ENCODE measurements at places on chromosomes 6 and 20.

DNA sequence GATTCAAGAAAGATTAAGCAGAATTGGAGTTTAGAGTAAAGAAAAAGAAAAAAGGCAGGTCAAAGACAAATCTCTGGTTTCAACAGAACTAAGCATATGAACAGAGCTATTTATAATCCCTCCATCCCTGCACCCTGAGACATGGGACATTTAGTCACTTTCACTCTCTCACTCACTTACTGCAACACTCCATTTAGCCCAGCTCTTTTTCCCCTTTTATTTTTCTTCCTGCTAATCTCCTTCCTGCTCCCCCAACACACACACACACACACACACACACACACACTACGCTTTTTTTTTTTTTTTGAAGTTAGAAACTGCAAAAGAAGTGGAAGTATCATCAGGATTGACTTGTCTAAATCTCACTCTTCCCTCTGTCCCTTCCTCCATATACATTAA lies 45.1 kb upstream of the TBC1D7 start:
- no peak for DNase-seq

GRCh38 chr6:9924971-9925370 lies 489.9 kb downstream of the TFAP2A start:
- DNase-seq, result no peak

GRCh38 chr6:46466570-46466969 lies 24.7 kb downstream of the RCAN2 start:
- DNase-seq, result no peak

DNA sequence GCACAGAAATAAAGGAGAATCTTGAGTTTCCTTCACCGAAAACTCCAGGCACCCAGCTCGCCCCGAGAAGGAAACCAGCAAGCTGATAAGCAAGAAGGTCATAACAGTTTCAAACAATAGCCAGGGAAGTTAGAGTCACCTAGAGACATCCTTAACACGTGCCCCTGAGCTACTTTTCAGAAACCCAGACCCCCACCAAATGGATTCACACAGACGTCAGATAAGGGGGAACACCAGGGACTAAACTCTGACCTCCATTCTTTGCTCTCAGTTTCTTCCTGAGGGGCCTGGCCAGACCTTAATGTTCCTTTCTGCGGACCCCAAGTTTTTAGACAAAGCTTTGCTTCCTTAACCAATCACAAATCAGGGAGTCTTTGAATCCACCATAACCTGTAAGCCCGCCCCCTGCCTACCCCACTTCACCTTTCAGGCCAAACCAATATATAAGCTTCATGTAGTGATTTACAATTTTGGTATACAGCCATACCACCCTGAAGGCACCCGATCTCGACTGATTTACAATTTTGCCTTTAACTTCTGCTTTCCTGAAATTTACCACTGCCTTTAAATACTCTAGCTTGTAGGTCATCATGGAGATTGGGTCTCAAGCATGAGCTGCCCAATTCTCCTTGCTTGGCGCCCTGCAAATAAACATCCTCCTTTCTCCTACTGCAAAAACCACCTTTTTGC lies 11.7 kb downstream of the SOD2 start:
- no peak for DNase-seq

DNA sequence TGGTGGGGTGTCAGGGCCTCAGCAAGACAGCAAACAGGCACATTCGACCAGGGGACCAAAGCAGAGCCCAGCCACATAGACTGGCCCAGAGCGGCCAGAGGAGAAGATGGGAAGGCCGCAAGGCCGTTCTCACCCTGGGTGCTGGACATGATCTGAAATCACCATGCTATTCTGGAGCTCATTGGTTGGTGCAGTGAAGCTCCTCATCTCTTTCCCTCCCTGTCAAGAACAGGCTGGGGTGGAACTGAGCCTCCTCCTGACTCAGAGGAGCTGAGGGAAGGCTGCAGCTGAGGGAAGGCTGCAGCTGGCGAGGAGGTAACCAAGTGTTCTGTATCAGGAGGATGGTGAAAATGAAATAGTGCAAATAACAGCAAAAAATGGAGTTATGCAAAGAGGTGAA lies 80.0 kb downstream of the AKAP7 start:
- DNase-seq, result no peak

DNA sequence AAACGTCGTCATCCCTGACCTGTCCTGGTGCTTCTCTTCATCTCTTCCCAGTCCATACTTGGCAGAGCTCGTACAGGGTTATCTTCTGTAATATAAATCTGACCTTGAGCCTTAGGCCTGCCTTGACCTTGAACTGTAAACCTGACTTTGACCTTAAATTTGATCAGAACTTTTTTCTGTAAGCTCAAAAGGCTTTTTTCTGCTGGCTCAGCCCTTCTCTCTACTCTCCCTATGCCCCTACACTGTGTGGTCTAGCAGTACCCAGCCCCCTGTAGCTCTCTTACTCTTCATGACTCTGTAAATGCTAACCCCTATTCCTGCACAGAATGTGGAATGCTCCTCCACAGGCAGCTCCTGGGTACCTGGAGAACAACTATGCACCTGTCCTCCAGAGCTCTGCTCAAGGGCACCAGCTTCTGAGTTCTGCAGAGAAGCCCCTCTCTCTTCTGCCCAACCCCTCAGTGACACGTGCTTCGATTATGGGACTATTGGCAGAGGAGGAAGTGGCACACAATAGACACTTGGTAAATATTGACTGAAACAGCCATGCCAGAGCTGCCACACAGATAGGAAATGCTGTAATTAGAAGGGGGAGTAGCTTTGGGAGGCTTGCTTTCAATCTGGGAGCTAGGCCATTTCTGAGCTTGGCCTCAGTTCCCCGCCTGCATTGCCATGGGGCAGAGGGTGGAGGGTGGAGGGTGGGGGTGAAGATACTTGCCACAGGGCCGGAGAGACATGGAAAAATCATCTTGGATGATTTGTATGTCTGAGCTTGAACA lies 15.4 kb downstream of the SNPH start:
- DNase-seq, result no peak

DNA sequence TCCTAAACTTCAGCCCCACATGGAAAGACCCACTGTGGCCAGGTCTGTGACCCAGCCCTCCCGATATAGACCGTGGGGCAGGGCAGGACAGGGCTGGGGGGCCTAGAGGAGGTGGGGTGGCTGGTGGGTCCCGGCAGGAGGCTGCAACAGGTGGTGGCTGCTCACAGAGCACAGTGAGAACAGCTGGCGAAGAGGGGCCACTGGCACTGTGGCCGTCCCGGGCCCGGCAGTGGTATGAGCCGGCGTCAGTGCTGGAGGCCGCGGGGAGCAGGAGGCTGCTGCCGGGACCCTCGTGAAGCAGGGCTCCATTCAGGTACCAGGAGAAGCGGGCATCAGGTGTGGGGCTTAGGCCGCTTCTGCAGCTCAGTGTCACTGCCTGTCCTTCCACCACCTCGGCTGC lies 13.4 kb downstream of the SIGLEC1 start:
- no peak for DNase-seq

- DNase-seq, result no peak
Observed at GRCh38 chr6:133467231-133467981, 226.2 kb downstream of the EYA4 start.

DNA sequence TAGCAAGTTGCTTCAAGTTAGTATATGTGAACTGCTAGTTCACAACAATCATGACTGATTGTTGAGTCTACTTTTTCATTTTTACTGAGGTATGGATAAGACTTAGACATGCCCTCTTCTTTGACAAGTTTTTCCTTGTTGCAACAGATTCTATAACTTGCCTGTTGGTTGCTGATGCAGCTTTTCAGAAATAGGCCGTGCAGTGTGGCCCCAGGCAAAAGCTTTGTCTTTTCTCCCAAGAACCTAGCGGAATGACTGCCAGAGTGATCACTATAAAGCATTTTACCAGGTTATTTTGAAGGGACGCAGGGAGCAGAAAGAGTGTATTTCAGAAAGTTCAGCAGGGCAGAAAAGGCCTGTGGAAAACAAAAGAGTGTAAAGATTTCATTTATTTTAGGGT lies 16.0 kb downstream of the HECA start:
- no peak for DNase-seq

DNA sequence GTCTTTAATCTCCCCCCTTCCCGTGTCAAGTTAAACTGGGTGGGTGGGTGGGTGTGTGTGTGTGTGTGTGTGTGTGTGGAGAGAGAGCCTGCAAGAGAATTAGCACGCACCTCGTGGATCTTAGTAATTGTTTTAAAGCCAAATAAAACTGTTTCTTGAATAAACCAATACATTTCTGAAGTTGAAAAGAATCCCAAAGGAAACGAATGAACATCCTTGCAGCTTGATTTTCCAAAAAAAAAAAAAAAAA lies 381 bp upstream of the BICRAL start:
- DNase-seq, result no peak

GRCh38 chr6:12009876-12010634 lies 2.1 kb upstream of the HIVEP1 start:
- peak; percentile 29 for DNase-seq

DNA sequence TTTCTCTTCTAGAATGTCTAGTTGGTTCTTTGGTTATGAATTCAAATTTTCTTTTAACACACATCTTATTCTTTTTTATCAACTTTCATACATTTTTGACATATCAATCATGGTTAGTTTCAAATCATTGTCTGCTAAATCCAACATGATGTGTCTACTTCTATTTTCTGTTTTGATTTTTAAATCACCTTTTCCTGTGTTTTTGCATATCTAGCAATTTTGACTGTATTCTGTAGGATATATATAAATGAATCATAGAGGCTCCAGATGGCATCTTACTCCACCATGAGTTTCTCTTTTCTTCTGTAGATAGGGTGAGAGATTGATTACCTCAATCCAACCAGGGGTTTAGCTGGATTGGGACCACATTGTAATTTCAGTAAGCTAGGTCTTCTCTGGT lies 34.3 kb upstream of the CARMIL1 start:
- no peak for DNase-seq

DNA sequence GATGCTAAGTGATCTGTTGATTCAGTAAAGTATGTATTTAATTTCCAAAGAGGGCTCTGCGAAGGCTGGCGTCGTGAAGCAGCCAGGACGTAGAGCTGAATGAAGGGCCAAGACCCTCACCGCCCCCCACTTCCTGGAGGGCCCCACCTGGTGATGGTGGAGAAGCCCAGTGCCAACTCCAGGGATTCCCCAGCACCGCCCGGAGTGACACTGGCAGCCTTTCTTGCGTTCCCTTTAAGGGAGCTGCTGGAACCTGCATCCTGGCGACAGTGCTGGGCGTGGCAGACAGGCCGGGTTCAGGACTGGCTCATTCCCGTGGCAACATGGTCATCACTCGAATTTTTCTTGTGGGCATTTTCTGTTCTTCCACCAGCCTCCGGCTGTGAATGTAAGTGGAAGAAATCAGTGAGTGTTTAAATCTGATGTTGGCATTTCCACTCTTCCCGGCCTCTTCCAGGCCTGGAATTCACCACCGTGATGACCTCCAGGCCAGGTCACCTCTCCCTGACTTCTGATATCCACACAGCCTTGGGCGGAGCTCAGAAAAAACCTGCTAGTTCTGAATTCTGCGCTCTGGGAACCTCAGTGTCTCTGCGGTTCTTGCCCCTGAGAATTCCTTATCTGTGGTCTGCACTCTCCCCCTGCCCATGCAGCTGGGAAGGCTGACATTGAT lies 57.4 kb upstream of the DACT2 start:
- no peak for DNase-seq

- no peak for DNase-seq
Observed at GRCh38 chr20:32685541-32686529, 12.1 kb upstream of the C20orf203 start.

GRCh38 chr6:130390890-130391289 lies 25.1 kb downstream of the TMEM200A start:
- no peak for DNase-seq

DNA sequence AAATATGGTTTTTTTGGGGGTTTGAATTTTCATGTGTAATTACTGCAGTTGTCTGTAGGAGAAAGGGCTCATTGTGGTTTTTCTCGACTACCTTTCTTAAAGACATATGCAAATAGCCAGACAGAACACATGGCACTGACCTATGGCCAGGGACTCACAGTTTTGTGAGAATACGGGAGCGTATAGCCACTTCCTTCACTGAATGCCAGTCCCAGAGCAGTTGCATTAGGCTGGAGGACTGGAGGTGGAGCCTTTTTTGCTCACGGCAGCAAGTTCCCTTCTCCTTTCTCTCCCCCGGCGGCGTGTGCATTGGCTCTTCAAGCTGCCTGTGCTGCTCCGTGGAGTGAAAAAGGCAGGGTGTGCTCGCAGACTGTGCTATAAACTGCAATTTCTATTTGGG lies 114.9 kb downstream of the AKAP7 start:
- DNase-seq, result no peak

GRCh38 chr6:62146954-62147853 lies 138.8 kb downstream of the KHDRBS2 start:
- no peak for DNase-seq

DNA sequence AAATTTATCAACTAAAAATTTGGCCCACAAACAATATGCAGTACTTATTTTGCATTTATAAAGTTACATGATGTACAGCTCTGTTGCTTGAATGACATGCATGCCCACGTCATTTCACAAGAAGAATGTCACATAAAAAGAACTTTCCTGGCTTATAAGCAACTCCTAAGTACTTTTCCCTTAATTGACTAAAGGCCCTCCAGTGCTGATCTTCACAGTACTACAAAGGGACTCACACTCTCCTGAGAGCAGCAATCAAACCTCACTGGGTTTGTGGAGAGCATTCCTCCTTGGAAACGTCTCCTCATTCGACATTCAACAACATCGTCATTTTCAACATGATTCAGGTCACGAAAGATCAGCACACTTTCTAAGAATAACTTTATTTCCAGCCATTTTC lies 111.1 kb downstream of the IPCEF1 start:
- DNase-seq, result no peak

DNA sequence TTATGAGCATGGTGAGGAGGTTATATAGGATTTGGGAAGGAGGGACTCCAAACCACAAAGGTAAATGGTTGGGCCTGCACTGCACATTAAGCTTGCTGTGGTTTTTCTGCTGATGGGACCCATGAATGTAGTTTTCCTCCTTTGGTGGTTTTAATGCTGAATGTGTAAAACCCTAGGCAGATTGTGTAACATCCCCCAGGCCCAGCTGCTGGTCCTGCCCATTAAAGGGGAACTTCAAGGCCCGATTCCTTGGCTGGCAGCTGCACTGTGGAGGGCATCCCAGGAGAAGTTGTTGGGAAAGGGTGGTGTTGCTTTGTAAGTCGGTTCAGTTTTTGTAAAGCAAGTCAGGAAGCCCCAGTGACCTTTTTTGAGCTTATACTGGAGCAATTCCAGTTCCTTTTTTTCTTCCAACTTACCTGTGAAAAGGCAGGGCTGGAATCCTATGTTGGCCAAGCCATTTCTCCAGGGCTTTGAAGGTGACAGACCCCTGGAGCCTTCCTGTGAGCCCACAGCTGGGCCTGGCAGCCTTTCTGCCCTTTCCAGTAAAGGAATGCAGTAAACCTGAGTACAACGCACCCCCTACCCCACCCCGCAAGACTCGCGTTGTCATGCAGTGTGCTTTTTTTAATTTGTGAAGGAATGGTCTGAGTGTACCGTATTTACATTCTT lies 43.1 kb upstream of the NAA20 start:
- DNase-seq, result no peak

DNA sequence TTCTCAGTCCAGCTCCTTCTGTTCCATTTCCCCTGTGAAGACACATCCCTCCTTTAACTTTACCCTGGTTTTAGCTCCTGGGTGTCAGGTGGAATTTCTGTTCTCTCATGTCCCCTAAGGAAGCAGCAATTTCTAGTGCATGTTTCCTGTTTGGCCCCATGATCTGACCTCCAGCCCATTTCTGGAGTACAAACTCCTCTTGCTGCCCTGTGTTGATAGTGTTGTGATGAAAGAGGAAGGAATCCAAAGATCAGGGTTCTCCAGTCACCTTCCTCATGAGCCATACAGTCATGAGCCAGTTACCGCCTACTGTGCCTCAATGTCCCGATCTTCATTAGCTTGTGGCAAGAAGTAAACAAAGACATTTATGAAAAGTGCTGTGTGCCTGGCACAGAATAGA lies 97.4 kb downstream of the PHACTR1 start:
- no peak for DNase-seq

GRCh38 chr20:47642624-47643023 lies 140.9 kb downstream of the NCOA3 start:
- no peak for DNase-seq
